ENCODE measurements at places on chromosomes 16 and 17. TPM values are rescaled to one million over a fixed set of nuclear protein-coding genes. Genes with fewer than 3 reads are reported as not detected.

Gene SPATA22
- polyA plus RNA-seq = not detected

- DNase-seq = no peak
Measured at GRCh38 chr16:85428899-85429775, 184.0 kb upstream of the GSE1 start.

GRCh38 chr16:86722970-86723369 is 144.6 kb downstream of the FOXL1 start:
- no peak for DNase-seq

Gene MAP3K14
- polyA plus RNA-seq = 53.6 TPM

DNA sequence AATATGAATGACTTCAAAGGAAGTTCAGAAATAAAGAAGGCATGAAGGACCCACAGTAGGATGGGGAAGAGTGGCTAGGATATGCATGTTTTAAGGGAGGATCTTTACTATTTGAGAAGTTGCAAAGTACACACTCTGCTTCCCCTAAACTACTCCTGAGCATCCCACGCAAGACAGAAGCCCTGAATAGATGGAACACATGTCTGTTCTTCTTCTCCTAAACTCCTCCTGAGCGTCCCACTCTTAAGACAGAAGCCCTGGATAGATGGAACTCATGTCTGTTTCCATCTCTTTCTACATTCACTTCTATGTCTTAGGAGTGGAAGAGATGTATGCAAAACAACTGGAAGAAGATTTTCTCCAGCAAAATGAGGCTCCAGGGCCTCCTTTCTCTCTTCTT is 88.4 kb downstream of the VAT1L start:
- DNase-seq = no peak

Gene TMED6
- 0.19 TPM for polyA plus RNA-seq

Gene HOXB6
- 14.9 TPM for polyA plus RNA-seq

Gene ACSF2
- 24.4 TPM for polyA plus RNA-seq

GRCh38 chr16:69190046-69190588 is 3.2 kb downstream of the SNTB2 start:
- DNase-seq = no peak

Gene PRRT2
- 0.55 TPM for polyA plus RNA-seq

DNA sequence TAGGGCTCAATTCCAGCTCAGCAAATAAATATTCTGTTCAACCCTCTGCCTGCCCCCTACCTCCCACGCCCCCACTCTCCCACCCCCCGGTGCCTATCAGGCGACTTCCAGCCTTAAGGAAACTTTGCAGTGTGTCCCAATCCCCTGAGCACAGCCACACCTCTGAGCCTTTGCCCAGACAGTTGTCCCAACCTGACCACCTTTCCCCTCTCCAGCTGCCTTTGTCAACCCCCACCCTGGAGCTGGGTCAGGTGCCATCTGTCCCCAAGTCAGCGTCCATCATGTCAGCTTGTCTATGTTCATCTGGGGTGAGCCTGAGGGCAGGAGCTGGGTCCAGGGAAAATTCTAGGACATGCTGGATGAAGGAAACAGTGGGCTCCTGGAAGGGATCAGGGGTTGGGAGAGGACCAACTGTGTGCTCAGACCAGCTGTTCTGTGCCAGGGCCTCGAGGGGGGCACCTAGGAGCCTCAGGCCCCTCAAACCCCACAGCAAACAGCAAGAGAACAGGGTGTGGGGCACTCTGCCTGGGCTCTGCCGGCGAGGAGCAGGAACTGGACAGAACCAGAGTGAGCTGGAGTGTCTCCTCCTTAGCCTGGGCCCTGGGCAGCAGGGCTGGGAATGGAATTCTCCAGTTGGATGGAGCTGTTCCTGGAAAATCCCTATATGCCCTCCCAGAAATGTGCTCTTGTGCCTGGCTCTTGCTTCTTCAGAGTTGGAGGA is 17.8 kb downstream of the CDH16 start:
- DNase-seq = no peak

DNA sequence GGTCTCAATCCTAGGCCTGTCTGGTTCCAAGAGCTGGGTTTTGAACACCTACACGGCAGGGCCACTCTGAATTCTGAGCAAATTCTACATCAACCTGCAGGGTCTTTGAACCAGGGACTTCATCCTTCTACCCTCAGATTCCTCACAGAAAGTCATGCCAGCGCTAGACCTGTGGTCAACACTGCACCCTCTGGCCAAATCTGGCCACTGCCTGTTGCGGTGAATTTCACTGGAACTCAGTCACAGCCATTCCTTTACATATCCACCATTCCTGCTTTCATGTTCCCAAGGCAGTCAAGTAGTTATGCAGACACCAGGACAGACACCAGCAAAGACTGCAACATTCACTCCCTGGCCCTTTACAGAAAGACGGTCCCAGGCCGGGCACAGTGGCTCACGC is 144.6 kb downstream of the C16orf95 start:
- DNase-seq = no peak

- no peak for DNase-seq
Measured at GRCh38 chr17:19933221-19933620, 44.4 kb downstream of the AKAP10 start.
